NCI-H1417 (cell line): ENCODE measurements at places on chromosomes 11 and 22.

DNA sequence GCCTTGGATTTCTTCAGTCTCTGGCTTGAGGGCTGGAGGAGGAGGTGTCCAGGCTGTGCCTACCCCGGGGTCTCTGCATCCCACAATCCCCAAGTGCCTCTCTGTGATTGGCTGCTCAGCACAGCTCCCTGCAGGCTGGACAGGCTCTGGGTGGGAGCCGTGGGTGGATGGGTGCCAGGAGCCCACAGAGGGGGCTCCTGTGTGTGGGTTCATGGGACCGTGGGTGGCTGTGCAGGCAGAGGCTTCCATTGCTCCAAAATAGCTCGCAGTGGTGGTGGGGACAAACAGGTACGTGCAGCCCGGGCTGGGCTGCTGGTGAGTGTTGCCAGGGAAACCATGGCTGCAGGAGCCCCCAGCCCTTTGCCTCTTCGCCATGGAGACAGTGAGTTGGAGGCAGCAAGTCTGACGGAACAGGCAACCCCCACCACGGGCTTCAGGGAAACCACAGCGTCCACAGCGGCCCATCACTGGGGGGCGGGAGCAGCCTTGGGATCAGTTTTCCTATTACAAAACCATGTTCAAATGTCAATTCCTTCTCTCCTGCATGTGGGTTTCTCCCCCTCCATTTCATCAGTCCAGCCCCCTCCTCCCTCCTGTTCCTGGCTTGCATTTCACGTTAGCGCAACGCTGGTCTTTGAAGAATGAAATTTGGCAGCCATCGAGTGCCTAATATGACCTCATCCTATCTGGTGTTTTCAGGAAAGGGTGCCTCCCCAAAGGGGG, 155.2 kb downstream of the TRIM29 start:
- peak; percentile 41 for DNase-seq

GRCh38 chr11:100929377-100929776, 200.2 kb downstream of the PGR start:
- DNase-seq: no peak

DNA sequence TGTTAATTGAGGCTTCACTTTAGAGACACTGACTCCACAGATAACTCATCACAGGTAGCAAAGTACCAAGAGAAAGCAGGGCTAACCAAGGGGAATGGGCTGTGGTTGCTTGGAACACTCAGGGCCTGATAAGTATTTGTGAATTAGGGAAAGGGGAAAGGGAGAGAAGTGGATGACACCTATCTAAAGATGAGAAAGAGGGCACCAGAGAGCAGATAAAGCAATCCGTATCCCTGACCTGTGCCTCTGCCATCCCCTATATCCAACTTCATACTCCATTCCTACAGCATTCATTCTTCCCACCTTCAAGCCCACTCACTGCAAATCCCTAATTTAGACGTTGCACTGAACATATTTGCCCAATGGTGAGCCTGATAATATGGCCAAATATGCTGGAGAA, 43.0 kb upstream of the API5 start:
- DNase-seq: no peak

DNA sequence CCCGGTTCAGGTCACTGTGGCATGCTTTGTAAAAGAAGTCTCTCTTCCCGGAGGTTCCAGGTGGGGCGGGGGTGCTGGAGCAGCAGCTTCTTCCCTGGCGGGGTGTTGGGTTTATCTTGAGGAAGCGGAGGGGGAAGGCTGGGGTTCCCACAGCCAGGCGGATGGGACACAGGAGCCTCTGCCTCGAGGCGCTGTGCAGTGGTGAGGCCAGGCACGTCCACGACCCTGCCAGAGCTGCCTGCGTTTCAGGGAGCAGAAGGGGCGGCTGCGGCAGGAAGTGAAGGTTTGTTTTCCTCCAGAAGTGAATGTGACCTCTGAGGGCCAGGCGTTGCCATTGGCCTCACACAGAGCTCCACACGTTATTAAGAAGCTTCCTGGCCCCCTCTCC, 20.1 kb upstream of the ADORA2A start:
- DNase-seq: no peak
